ENCODE measurements at places on chromosomes 13 and 19.

GRCh38 chr19:39083599-39083982, 577 bp upstream of the ACP7 start:
- DNase-seq: no peak

DNA sequence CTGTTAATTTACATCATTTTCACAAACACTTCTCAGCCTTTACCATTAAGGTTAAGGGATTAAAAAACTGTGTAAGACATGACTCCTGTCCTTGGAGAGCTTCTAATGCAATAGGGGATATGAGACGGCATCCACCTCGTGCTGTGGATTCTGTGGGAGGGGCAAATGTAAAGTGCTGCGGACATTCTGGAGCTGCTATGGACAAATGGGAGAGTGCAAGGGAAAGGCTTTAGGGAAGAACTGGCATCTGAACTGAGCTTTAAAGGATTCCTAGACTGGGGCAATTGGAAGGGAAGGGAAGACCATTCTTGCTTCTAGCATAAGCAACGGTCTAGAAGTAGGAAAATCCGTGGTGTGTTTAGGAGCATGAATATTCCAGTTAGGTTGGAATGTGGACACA, 31.4 kb downstream of the CDADC1 start:
- DNase-seq: no peak

DNA sequence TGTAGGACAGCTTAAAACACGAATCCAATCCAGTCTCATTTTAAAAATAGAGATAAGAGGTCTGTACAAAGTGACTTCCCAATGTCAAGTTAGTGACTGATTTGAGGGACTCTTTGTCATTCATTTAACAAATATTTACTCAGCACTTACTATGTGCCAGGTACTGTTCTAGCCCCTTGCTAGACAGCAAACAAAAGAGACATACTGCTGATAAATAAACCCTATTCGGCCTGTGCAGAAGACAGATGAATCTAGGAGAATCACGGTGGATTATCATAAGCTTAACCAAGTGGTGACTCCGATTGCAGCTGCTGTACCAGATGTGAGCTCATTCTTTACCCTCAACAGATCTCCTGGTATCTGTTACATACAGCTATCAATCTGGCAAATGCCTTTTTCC, 6.4 kb upstream of the ELF1 start:
- no peak for DNase-seq

DNA sequence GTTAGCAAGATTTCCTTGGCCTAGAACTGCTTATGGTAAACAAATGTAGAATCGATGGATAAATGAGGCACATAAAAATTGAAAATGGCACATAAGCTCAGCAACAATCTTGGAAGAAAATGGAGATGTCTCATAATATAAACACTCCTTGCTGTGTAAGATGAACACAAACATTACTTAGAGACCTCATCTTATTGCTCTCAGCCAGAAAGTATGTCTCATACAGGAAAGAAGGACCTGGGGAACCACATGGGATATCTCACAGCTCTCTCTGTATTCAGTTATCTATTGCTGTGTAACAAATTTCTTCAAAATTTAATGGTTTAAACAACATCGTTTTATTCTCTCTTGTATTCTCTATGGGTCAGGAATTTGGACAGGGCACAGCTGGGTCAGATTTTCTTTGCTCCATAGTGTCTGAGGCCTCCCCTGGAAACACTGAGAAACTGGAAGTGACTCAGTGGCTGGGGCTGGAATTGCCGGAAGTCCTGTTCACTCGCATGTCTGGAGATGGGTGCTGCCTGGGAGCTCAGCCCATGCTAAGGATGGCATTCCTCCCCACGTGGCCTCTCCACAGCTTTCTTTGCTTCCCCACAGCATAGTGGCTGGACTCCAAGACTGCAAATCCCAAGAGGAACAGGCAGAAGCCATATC, 105.1 kb downstream of the NUFIP1 start:
- no peak for DNase-seq

DNA sequence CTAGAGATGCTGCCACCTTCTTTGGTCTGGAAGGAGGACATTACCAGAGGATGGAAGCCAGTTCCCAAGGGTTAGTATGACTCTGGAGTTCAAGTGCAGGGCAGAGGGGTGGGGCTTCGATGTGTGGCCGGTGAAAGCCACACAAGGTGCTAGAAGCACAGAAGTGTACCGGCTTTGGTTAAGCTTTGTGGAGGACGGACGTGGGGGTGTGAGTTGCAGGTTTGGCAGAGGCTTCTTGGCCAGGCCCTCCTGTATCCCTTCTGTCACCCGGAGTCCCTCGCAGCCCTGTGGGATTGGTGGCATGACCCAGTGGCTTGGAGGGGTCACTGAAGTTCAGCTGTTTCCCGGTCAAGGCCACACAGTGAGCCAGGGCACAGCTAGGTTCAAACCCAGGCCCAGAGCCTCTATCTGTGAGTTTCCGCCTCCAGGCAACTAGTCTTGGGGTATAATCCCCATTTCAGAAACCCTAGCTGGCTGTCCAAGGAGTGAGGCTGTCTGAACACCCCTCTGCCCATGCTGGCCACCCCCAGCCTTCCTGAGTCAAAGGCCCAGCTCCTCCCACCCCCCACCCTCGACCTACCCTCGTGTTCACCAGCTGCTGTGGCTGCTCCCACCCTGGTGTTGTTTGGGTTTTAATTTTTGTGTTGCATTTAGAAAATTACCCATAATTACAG, 4.6 kb upstream of the SSBP4 start:
- no peak for DNase-seq

Data from NCI-H526 treated with DMSO at 0.1 percent for 48 hours (cell line).